ENCODE measurements at places on chromosomes 1 and 21.

DNA sequence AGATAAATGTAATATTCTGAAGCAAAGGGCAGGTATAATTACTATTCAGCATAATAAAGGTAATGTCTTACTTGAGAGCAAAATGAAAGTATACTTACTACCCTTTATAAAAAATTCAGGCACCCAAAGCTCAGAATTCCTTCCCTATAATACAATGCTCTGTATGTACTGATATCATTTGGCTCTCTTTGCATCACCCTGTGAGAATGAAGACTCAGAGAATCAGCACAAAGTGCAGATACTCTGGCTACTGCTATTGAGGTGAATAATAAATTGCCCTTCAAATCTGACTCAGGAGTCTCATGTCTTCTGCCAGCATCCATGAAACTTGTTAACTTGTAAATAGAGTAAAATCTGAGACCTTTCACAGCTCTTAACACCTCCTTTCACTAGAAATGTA, 108.5 kb upstream of the KCTD3 start:
- no peak for DNase-seq

- DNase-seq, result no peak
These were observed 37.9 kb upstream of the RHOU start for GRCh38 chr1:228697207-228698016.

DNA sequence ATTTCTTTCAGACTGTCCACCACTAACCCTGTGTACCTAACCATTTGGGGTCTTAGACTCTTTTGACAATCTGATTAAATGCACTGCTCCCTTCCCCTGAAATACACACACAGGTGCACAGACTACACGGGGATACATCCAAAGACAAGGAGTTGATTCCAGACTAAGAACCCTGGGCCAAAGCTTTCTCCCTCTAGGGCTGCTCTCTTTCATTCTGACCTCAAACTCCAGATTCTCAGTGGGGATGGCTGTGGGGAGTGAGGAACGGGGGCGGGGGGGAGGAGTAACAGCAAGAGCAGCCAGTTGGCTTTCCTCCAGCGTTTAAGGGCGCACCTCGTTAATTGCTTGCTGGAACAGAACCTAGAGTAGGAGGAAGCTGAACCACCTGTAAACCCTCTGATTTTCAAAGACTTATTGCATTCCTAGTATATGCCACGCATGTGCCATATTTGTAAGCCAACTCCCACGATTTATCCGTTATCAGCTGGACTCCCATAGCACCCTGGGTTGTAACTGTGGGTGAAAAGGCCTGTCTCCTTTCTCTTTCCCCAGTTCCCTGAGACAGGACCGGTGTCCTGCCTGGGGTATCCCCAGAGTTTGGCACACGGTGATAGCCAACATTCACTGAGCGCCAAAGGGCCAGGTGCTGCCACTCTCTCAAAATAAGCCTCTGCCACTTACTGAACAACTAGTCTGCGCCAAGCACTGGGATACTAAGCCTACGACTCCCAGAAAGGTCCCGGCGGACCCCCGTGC, 920 bp downstream of the MTHFR start:
- DNase-seq, result no peak

DNA sequence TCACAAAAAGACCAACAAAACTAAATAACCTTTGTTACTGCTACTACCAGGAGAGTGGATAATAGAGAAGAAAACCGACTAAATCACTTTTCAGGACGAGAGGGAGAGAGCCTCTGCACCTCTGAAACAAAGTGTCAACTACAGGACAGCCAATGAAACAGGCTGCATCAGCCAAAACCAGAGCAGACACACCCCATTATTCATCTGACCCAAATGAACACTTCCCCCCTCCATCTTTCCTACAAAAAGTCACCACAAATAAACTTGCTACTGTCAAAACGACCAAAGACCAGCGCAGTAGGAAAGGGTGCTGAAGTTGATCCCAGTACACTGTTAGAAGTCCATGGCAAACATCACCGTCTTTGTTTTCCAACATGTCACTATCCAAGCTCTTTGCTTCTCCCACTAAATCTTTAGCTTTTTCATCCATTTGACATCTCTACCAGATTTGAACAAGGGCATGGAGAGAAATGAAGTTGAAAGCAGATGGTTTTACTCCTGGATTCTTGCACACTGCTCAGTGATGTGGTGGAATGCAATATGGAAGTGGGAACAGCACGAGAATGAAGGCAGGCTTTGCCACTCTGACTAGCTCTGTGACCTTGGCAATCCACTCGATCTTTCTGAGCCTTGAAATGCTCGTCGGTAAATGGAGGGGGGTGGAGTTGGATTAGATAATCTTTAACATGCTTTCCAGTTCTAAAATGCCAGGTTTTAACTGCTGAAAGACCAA, 20.5 kb downstream of the DSTYK start:
- DNase-seq, result no peak

DNA sequence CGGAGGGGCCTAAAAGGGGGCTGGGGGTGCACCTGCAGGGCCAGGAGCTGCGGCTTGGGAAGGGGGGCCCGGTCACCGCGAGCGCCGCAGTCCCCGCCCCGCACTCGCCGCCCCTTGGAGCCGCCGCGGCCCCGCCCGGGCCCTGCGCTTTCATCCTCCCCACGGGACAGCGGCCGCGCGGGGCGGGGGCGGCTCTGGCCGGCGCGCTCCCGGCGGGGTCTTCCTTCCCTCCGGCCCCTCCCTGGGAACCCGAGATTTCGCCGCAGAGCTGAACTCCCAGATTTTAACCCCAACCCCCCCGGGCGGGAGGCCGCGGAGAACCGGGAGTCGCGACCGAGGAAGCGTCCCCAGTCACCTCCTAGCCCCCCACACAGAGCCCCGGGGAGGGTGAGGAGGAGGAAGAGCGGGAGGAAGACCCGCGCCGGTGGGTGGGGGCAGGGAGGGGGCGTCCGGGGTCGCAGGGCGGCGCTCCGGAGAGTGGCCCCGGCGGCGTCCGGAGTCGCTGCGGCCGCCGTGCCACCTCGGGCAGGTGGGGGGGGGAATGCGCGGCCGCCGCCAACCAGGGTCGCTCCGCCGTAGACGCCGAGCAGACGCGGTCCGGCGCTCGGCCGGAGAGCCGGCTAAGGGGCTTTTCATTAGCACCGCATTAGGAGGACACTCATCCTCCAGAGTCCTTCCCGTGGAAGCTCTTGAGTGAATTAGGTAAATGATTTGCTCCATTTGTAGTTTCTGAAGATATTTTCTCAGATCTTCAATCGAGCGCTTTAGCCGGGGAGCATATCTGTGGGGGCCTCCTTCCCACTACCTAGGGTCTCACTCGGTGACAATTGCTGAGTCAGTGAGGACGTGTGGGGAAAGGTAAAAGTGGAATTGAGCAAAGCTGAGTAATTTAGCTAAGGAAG, 31.6 kb upstream of the NFIA start:
- no peak for DNase-seq

DNA sequence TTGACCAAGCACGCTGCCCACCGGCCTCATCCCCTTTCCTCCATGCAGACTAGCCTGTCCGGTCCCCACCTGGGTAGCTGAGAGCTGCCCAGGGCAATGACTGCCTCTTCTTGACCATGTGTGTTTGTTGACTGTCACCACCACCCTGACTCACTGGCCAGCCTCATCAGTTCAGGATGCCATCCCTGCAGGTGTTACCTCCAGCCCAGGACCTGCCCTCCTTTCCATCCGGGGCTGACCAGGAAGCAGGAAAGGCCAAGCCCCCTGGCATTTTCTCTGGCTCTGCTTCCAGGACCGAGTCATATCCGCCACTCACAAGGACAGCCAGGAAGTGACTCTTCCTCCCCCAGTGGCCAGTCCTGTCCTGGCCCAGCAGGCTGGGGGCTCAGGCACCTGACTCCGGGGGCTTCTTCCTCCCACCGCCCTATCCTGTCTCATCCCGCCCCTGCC, 17.1 kb downstream of the EPHA2 start:
- no peak for DNase-seq

- DNase-seq, result no peak
These were observed 44.3 kb downstream of the LAMC2 start for GRCh38 chr1:183230413-183230812.

DNA sequence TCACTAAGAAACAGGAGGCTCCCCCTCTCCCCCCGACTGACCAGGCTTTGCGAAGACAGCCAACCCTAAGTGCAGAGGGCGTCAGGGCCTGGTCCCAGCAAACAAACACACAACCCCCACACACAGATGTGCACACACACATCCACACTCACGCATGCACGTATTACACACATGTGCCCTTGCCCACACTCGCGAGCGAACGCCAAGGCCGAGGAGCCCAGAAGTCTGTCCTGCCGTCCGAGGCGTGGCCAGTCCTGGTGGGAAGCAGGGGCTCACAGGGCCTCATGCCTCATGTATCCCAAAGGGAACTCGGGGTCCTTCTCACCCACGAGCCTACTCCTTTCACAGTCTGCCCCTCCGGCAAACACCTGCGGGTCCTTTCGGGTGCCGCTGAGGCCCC, 2.0 kb downstream of the SDF4 start:
- DNase-seq, result no peak

DNA sequence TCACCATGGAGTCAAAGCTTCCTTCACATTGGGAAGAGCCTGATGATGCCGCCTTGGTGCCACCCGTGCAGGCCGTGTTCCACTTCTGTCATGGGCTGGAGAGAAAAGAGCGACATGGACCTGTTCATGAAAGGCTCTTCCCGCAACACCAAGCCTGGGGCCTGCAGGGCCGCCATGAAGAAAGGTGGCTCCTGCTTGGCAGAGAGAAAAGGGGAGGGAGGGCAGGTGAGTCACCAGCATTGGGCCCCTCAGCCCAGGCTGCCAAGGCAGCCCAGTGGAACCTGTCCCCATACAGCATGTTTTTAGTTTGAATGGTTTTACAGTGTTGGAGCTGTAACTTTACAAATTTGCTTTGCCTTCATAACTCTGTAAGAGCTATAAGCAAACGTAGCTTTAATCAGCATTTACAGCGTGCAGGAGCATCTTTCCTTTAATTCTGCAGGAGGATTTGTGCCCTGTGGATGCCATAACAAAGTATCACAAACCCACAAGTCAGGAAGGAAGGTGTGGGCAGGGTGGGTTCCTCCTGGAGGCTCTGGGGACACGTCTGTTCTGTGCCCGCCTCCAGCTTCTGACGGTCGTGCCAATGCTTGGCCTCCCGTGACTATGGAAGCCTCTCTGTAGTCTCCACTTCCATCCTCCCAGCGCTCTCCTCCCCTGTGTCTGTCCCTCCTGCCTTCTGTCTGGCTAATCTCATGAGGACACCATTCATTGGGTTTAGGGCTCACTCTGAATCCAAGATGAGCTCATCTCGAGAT, 49.1 kb downstream of the RIPK4 start:
- no peak for DNase-seq

DNA sequence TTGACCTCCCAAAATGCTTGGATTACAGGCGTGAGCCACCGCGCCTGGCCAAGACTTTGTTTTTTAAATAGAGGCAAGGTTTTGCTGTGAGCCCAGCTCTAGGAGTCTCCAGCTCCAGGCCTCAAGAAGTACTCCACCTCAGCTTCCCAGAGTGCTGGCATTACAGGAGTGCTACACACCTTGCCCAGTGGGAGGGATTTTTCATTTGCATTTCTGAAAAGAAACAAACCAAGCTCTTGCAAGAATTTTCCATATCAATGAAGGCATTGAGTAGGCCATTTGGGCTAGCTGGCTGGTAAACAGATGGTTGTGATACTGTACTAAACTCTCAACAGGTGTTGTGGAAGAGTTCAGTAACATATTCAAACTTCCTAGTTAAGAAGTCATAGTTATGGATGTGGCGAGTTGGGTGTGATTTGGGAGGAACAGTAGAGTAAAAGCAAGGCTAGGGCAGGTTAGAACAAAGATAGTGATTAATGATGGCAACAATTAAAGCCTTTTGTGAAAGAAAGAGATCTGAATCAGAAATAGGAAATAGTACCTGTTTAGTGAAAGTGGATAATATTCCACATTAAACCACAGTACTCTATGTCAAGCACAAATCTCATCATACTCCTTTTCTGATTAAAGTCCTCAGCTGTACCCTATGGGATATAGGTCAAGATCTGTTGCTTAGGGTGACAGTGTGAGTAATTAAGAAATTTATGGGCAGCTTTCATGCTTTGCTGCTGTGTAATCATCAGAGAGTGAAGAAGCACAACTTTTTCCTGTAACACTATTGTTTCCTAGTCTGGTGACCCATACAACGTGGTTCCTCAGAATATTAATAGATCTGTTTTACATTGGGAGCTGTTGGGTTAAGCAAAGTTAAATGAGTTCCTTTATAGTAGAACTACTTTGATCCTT, 10.7 kb downstream of the AKIRIN1 start:
- DNase-seq, result no peak

DNA sequence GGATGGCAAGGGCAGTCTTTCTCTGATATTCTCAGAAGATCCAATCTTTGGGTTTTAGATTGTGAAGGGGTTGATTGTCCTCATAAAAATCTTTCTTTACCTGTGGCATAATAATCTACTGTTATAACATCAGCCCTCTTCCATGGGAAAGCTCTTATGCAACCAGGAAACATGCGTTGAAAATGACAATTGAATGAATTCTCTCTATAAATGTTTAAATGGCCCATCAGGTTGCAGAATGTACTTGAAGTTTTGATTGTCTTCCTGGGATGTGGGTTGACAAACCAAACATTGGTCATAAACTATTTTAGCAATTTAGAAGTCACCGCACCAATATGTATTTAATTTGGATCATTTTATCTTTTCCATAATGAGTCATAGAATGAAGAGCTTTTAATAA, 31.7 kb upstream of the ITLN1 start:
- DNase-seq, result no peak

DNA sequence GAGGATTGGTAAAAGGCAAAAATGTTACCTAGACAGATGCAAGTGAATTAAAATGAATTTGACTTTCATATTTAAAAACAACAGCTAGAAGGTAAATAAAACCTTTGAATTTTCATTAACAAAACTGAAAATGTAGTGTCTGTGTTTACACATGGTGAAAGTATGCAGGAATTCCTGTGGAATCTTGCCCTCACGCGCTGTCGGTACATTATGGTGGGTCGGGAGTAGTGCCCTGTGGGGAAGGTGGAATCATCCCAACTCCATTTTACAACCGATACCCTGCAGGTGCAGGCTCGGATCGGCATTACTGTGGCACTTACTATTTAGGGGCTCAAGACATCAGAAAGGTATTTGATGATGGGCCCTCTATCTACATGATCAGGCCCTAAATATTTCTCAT, 197.2 kb upstream of the MAP1LC3C start:
- no peak for DNase-seq

- no peak for DNase-seq
These were observed 106.5 kb upstream of the ACTL8 start for GRCh38 chr1:17648457-17649145.

GRCh38 chr1:205568135-205568468, 63.6 kb downstream of the CDK18 start:
- no peak for DNase-seq

- no peak for DNase-seq
These were observed 1.5 kb upstream of the MXRA8 start for GRCh38 chr1:1359664-1360468.
